ENCODE measurements at places on chromosomes 3 and 15. TPM values are rescaled to one million over a fixed set of nuclear protein-coding genes. Genes with fewer than 3 reads are reported as not detected.

DNA sequence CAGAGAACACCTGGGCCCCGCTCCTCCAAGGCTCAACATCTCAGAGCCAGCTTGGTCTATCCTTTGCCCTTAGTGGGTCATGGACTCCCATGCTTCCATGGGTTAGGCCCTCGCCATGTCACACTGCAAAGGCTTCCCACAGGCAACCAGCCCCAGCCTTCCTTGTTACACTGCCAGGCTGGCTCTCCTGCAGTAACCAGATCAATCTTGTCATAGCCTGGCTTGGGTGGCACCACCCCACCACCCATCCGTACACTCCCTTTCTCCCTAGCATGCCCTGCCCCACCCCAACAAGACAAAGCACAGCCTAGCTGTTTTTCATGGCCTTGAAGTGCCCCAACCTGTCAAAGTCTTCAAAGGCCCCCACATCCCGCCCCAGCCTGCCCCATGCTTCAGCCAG, 30.5 kb downstream of the CA12 start:
- no peak for DNase-seq
- H3K4me3 ChIP-seq: no peak overlapping the region
- H3K36me3 ChIP-seq: peaks cover 1% of the 10 kb centered on the region
- no peaks in the 10 kb centered on the region for H3K27me3 ChIP-seq

DNA sequence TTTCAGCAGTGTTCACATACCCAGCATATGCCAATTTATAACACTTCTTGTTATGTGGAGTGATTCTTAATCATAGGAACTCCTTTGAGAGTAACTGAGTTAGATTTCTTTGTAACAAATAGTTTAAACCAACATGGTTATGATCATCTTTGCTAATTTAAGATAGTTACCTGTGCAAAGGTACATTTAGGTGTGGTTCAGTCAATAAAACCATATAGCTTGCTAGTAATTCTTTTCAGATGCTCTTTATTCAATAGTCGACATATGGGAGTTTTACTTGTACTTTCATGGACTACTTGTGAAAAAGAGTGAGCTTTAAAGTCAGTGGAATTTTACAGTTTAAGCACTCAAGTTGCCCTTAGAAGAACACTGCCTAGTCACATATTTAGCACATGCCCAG, 5.2 kb downstream of the DNAJC13 start:
- H3K27me3 ChIP-seq: no peaks in the 10 kb centered on the region
- no peak for DNase-seq
- H3K27ac ChIP-seq: peak overlapping the region; percentile 85
- no peak overlapping the region for H3K4me3 ChIP-seq
- peaks cover 53% of the 10 kb centered on the region for H3K4me1 ChIP-seq

Gene MESP2
- 0.36 TPM for total RNA-seq

Gene GMNC
- total RNA-seq: 0.29 TPM

Gene WDR93
- not detected for total RNA-seq

Gene ZMYND10
- 1.1 TPM for total RNA-seq

Gene GPR87
- total RNA-seq: not detected
